ENCODE measurements at places on chromosomes 7 and 10.

- DNase-seq = no peak
These were observed 248.7 kb downstream of the FZD1 start for GRCh38 chr7:91512958-91513357.

DNA sequence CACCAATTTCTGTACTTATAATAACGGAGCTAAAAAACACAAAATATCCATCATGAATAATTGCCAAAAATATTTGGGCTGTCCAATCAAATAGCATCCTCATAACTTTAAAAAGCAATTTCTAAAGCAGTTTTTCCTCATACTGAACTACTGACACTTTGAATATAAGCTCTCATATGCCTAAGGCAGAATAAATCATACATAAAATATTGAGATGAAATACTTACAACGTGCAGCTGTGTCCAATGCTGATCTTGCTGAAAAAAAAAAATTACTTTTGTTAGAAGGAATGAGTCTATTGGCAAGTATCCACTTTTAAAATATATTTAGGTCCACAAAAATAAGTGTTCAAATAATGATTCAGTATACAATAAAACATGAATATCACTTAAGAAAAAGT, 24.2 kb downstream of the FAM3C start:
- no peak for DNase-seq

DNA sequence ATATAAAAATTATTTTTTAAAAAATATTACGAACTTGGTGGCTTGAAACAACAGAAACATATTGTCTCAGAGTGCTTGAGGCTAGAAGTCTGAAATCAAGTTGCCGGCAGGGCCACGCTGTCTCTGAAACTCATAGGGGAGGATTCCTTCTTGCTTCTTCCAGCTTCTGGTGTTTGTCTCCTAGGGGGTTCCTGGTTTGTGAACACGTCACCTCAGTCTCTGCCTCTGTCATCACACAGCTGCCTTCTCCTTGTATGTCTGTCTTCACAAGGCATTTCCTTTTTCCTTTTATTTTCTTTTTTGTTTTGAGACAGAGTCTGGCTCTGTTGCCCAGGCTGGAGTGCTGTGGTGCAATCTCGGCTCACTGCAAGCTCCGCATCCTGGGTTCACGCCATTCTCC, 12.7 kb upstream of the SNX8 start:
- DNase-seq = no peak

DNA sequence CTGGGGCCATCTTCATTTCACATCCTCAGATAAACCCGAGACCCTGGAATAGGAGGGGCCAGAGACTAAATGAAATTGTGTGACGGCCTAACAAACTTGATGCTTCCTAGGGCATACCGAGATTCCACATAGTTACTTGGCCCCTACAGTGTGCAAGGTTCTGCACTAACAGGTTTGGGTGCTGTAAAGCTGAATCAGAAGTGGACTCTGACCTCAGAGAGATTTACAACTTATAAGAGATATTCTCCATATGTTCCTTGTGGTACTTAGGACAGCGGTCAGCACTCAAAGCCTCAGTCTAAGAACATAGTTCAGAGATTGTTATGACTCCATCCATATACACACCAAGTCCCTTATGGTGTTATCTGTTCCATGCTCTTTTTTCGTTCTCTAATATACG, 55.1 kb upstream of the FHIP2A start:
- no peak for DNase-seq

- DNase-seq = no peak
These were observed 545.9 kb downstream of the SUGCT start for GRCh38 chr7:40680657-40681056.

DNA sequence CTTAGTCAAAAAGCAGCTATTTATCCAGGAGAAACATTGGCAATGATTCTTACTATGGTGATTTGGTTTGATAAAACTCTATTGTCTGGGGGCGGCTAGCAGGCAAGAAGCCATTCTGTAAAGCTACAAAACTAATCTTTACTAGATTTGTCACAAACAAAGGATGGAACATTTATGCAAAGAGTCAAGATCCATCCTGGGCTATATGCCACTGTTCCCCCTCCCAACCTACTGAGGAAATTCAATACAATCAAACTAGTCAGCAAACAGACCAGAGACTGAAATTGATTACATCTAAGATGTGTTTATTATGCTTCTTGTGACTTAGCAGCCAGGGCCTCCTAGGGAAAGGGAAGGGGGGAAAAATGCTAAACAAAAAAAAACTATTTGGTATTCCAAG, 397.6 kb downstream of the GPAM start:
- no peak for DNase-seq

DNA sequence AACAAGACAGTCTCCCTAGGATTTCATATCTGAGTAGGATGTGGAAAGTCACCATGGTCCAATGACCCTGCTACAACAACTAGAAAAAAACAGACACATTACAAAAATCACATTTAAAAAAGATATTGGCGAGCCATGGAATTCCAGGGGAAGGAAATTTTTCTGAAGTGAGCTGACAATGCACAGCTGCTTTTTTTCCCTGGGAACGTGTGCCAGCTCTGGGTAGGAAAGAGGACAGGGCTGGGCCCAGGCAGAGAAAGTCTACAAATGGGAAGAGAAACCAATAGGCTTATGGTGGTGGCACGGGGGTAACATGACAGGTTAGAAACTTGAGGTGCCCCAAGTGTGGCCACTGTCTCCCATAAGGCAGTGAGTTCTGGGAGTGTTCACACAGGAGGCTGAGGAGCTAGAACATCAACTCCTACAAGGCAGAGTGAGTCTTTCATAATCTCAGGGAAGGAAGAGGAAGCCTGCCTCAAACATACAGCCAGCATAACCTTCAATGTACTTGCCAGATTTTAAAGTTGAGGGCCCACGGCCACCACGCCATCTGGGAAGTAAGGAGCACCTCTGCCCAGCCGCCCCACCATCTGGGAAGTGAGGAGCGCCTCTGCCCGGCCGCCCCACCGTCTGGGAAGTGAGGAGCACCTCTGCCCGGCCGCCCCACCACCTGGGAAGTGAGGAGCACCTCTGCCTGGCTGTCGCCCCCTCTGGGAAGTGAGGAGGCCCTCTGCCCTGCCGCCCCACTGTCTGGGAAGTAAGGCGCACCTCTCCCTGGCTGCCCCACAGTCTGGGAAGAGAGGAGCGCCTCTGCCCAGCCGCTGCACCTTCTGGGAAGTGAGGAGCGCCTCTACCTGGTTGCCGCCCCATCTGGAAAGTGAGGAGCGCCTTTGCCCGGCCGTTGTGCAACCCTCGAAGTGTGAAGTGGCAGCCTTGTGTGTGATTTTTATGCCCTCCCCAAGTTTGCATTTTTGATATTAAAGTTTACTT, 5.9 kb downstream of the FBXL13 start:
- no peak for DNase-seq

DNA sequence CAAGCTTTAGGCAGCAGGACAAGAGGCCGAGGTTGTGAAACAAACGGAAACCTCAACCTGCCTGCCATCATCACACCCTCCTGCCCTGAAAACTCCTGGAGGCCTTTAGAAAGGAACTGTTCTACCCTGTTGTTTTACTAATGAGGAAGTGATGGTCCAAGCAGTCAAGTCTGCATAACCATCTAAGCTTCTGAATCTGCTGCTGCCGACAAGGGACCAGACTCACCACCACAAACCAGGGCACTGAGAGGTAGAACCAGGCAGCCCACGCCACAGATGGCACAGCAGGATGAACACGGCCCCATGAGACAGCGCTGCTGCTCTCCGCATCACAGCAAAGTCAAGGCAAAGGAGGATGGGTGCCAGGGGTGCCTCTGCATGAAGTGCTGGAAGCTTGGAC, 209.4 kb downstream of the CELF2 start:
- peak; percentile 54 for DNase-seq
